ENCODE measurements at places on chromosomes 2 and 18.

- peak; percentile 5 for DNase-seq
Measured at GRCh38 chr2:110659248-110659647, 18.6 kb downstream of the BUB1 start.

DNA sequence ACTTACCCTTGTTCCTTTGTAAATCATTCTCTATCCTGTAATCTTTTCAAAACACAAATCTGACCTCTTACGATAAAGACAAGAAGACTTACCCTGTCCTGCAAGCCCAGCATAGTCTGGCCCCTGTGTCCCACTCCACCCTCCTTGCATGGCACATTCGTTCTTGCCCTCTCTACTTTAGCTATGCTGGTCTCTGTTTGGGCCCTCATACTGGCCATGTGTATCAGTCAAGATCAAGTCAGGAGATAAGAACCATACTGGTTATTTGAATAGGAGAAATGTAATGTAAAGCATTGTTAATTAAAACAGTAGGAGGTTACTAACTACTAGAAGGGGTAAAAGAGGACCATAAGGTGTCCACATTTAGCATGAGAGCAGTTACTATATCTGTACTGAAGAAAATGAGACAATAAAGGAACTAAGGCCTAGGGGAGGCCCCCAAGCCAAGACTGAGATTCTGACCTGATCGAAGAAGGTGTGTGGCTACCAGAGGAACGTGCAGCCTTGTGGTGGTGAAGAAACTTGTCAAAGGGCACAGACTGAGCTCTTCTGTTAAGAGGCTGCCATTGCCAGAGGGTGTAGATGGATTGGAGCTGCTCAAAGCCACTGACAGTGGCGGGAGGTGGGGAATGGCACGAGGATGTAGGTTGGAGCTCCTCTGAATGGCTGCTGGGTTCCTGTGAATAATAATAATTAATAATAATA, 80.8 kb downstream of the KCTD18 start:
- no peak for DNase-seq

DNA sequence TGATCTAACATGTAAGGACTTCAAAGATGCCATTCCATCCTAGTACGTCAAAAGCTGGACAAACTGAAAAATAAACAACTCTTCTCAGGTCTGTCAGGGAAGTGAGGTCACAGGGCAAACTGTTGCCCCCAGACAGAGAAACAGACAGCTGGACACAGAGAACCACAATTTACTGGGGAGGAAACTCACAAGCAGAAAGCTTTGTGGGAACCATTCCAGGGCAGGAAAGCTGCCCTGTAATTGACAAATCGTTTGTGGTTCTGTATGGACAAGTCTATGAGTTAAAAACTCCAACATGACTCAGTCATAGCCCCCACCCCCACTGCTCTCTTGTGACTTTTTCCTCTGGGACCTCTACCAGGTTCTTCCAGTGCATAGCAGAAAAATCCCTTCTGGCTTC, 28.4 kb downstream of the MCEE start:
- DNase-seq, result peak; percentile 74

DNA sequence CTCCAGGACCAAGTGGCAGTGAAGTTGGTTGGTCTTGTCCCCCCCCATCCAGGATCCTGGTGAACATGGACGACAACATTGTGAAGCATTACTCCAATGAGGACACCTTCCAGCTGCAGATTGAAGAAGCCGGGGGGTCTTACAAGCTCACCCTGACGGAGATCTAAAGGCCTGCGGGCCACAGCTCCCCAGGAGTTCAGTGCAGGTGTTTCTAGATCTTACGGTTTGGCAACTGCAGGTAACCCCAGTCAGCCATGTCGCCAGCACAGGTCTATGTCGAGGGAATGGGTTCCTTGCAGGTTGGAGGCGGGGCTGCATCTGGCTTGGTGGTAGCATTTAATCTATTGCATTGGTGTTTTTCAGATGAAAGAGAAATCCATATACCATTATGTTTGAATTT, 42.8 kb upstream of the KLF11 start:
- DNase-seq, result no peak

GRCh38 chr2:134906726-134907125, 11.9 kb upstream of the CCNT2 start:
- no peak for DNase-seq

DNA sequence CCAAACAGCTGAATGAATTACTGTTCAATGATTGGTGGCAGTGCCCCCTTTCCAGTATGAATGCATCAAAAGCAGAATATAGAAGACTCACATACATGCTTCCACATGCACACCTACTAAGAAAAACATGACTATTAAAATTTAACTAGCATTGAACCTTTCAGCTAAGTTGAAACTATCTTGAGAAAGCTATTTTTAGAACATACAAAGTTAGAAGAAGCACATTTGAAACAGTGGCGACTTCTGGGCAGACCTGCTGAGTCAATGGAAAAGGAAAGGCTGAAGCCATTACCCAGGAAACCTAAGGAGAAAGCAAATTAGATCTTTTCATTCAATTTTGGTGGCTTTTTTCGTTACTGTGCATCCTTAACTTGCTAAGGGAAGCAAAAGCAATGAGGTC, 55.9 kb downstream of the PLA2R1 start:
- DNase-seq, result peak; percentile 2
